NCI-H187 treated with DMSO at 0.1 percent for 48 hours (cell line): ENCODE measurements at places on chromosomes 3 and 15.
A peak's percentile ranks its signal among the peaks of the same experiment; 100 is the strongest.

GRCh38 chr3:58215317-58216025 lies 4.7 kb upstream of the DNASE1L3 start:
- DNase-seq, result no peak

DNA sequence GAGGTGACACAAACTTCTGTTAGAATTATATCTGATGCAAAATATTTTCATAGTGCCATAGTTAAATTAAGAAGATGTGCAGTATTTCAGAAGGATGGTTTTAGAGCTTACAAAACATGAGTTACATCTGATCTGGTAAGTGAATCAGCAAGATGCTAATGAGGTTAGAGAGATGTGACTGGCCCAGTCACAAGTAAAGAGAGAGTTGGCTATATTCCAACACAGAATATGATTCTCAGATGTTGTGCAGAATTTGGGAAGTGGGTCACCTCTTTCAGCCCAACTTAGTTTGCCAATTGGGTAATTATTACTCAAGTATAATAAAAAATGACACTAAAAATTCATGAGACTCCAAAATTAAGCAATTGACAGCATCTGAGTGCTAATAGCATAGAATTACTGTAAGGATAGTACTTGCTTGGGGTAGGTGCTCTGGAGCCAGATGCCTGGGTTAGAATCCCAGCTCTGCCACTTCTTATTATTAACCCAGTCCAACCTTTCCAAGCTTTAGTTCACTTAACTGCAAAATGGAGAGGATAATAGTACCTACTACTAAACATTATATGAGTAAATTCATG lies 30.8 kb downstream of the P2RY1 start:
- DNase-seq, result no peak

GRCh38 chr3:125120379-125121122 lies 64.8 kb upstream of the HEG1 start:
- no peak for DNase-seq

DNA sequence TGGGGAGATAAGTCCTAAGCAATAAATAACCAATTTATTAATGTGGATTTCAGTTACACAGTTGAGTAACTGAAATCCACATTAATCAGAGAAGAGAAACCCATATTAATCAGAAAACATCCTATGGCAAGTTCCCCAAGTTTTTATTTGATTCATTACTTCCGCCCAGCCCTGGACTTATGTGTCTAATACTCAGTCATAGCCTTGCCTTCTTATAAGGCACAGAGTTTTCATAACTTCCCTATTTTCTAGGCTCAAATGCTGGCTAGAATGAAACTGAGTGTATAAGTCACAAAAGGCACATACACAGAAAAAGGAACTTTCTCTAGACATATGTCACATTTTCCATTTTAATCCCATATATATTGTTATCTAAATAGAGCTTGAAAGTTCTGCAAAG lies 28.8 kb downstream of the CD47 start:
- DNase-seq, result no peak

DNA sequence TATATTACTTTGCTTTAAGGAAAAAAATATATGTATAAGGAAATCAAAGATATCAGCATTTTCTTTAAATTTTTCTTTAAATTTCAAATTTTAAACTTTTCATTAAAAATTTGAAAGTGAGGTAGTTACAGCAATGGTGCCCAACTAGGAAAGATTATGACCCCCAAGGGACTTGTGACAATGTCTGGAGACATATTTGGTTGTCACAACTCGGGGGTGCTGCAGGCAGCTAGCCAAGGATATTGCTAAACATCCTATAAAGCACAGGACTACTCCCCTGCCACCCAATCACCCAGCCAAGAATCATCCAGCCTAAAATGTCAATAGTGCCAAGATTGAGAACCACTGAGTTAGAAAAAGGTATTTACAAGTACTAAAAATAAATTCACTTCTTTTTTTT lies 57.3 kb downstream of the SLC4A7 start:
- no peak for DNase-seq

- no peak for DNase-seq
These were observed 134.1 kb upstream of the COL8A1 start for GRCh38 chr3:99504258-99504657.

- DNase-seq, result no peak
These were observed 1.8 kb upstream of the MESD start for GRCh38 chr15:80991421-80991820.

GRCh38 chr3:39718674-39719595 lies 90.5 kb upstream of the MYRIP start:
- no peak for DNase-seq

- no peak for DNase-seq
These were observed 2.2 kb upstream of the MEIS2 start for GRCh38 chr15:37102305-37103162.

- DNase-seq, result no peak
These were observed 113.6 kb downstream of the TMCO5A start for GRCh38 chr15:38048001-38048455.

DNA sequence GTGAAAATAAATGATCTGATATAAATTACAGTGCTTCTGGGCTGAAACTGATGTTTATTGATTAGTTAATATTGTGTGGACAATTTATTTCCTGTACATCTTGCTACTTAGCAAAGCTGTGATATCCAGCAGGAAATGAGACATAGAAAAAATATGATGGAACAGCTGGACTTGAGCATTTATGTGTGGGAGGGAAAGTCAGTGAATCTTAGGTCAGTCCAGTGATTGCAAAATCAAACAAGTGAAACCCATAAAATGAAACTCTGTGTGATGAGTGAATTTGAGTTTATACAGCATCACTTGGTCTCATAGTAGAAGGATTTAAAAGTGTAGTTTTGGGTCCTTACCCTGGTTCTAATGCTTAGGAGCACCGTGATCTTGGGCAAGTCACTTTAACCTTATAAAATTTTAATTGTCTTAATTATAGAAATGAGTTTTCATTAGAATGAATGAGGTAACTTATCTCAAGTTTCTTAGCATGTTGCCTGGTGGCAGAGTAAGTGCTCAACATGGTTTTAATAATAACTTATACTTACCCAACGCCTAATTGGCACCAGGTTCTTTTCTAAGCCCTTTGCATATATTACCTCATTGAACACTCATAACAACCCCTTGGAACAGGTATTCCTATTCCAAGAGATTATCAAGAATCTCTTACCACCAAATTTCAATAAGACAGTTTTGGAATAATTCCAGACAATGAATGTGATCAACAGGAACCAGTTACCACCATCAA lies 194.6 kb downstream of the ADAMTSL3 start:
- DNase-seq, result no peak

DNA sequence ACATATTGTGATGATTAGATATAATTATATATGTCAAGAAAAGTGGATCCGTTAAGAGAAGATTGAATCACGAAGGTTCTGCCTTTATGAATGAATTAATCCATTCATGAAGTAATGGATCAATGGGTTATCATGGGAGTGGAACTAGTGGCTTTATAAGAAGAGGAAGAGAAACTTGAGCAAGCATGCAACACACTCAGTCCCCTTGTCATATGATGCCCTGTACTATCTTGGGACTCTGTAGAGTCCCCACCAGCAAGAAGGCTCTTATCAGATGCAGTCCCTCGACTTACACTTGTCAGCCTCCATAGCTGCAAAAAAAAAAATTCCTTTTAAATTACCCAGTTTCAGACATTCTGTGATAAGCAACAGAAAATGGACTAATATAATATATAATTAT lies 301.9 kb downstream of the RAP2B start:
- no peak for DNase-seq

GRCh38 chr15:70030851-70031250 lies 66.9 kb downstream of the TLE3 start:
- no peak for DNase-seq

- DNase-seq, result no peak
These were observed 742.2 kb upstream of the EPHA6 start for GRCh38 chr3:96072226-96072625.

DNA sequence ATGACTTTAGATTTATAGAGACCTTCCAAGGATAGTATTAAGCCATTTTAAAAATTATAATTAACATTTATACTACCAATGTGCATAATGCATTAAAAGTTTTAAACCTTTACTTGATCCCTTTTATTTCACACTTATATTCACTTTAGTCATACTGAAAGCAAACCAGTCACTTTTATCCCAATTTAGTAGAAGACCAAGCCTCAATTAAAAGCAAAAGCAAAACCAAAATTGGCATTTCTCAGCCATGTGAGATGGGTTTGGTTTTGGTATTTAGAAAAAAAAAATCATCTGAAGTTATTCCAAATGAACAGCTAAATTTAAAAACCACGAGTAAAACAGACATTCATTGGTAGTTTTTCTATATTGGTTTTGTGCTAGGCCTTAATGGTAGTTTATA lies 249.4 kb downstream of the LPP start:
- DNase-seq, result no peak

- DNase-seq, result no peak
These were observed 25.5 kb downstream of the MCCC1 start for GRCh38 chr3:183073839-183074238.

DNA sequence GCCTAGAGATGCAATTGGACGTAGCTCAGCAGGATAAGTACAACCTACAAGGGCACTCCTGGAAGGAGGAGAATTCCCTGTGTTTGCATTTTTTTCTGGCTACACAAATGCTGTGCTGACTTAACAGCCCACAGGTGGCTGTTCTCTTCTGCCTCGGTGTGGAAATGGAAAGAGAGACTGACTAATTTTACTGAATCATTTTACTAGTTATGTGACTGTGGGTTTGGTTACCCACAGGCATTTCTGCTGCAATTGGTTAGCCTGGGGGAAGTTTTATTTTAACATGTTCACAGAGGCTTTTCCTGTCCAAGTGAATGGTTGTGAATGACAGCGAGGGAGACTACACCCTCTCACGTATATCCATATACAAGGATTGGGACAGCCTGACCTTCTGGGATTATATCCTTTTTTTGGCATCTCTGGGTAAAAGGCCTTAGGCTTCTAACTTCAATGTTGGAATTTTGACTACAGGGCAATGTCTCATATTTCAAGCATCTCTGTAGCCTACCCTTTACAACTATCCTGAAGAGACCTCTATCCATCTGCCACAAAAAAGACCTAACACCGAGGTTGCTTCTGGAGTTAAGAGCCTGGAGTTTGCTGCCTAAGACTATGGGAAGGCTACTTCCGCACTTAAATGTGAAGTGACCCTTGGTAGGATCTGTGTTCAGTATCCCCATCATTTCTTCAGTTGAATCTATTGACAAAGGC lies 67.2 kb upstream of the TP63 start:
- no peak for DNase-seq

DNA sequence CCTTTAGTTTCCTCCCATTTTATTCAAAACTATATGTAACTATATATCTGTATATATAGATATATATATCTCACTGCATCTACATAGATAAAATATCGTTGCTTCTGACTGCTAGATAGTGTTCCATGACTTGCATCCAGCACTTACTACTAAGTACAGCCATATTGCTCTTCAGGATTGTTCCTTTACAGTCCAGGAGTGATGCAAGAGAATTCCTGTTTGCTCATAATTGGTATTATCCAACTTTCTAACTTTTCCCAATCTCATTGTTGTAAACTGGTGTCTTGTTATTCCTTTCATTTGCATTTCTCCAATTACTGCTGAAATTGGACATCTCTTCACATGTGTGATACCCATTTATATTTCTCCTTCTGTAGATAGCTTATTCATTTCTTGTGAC lies 99.8 kb upstream of the STRIT1 start:
- no peak for DNase-seq

DNA sequence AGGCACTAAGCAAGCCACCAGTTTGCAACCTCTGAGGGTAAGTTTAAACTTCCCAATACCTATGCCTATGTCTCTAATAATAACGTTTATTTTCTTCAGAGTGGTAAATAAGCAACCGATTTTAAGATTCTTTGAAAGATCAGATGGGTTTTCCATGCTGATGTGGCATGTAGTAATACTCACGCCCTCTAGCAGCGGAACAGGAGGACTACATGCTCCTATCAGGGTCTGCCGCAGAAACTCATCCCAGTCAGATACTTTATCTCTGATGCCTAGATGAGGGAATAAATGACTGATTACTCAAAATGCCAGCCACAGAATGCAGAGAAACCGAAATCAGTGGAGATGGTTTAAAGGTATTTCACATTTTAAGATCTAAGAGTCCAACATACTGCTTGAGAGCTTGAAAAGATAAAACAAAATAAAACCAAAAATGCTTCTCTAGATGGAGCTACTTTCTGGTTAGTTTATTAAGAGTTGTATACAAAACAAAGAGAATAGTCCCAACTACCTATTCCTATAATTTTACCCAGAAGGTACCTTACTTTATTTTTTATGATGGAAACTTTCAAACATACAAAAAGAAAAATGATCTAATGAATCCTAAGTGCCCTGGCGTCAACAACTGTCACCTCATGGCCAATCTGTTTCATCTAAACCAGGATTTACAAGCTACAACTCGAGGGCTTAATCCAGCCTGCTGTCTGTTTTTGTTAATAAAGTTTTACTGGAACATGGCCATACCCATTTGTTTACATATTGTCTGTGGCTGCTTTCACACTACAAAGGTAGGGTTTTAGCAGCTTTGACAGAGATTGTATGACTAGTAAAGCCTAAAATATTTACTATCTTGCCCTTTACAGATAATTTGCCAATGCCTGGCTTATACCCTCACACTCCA lies 37.5 kb upstream of the STIMATE start:
- no peak for DNase-seq

DNA sequence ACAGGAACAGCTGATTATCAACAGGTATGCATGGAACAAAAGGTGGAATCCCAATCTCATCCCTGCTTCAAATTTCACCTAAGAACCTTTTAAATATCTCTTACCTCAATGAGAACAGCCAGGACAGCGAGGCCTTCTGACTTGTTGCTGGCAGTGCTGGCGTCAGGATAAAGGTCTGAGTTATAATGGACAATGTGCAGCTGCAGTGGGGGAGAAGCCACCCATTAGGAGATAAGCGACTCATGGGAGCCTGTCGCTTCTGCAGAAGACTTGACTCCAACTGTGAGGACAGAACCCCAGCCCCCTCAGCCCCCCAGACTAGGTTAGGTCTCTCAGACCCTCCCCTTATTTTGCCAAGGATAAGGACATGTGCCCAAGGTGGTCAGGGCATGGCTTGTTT lies 39.7 kb downstream of the CA12 start:
- DNase-seq, result no peak

- DNase-seq, result no peak
These were observed 5.8 kb downstream of the TRAK1 start for GRCh38 chr3:42096796-42097565.

GRCh38 chr3:116083683-116084082 lies 361.6 kb downstream of the LSAMP start:
- no peak for DNase-seq

- no peak for DNase-seq
These were observed 507.7 kb upstream of the SEMA6D start for GRCh38 chr15:47209591-47209990.

GRCh38 chr3:178583963-178584575 lies 47.8 kb downstream of the KCNMB2 start:
- DNase-seq, result no peak

DNA sequence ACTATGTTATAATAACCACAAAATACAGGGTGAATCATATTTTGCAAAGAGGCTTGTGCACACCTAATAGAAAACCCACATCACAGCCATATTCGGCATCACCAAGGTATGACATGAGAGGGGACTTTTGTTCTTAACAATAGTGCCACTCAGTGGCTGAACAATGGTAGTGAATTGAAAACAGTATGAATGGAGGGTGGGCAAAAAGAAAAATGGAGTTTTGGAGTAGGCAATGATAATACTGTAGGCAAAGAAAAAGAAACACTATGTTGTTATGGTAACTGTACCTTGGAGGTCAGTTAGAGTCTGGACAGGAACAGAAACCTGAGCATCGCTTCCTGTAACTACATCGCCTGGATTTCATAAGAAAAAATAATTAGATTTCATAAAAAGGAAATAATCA lies 348.6 kb downstream of the PLCL2 start:
- peak; percentile 7 for DNase-seq
